Activated CD4-positive, alpha-beta T cell treated with anti-CD3 and anti-CD28 coated beads for 36 hours (primary cell): ENCODE measurements at places on chromosomes 5 and 9. TPM values are rescaled to one million over a fixed set of nuclear protein-coding genes. Genes with fewer than 3 reads are reported as not detected.

GRCh38 chr9:122453677-122454135 is 24.0 kb downstream of the OR1J1 start:
- DNase-seq: no peak

- DNase-seq: no peak
These were observed 217.2 kb downstream of the MELK start for GRCh38 chr9:36789886-36790285.

FRMPD1 gene
- total RNA-seq: not detected

GRAMD2B gene
- 9.7 TPM for total RNA-seq

DNA sequence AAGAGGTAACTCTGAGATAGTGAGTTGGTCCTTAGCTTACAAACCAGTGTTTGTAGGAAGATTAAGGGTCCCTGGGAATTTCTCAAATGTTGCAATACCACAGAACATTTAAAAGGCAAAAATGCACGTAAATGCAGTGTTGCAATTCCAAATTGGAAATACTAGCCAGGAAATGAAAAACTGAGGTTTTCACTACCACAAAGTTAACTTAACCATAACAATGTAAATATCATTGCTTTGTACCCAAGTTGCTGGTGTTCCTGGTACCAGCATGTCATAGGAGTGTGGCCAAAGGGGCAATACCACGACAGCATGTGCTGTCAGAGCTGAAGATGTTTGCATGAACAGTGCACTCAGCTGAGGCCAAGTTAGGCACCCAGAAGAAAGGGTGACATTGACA is 382.9 kb downstream of the GLIS3 start:
- no peak for DNase-seq

DNA sequence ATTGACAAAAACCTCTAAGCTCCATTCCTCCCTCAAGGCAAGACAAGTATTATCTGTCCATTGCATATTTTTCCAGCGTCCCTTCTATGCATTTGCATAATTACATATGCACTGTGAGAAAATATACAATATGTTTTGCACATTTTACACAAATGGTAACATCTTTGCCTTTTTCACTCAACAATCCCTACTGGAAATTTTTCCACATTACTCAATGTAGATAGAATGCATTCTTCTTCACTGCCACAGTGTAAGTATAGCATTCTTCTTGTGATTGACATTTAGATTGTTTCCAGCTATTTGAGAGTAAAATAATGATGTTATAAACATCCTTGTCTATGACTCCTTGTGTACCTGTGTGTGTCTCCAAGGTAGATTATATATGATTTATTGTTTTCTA is 205.0 kb downstream of the SLIT3 start:
- DNase-seq: no peak

LHX3 gene
- not detected for total RNA-seq

- DNase-seq: no peak
These were observed 73.0 kb downstream of the GADD45G start for GRCh38 chr9:89677702-89678395.

STING1 gene
- total RNA-seq: 178 TPM

DNA sequence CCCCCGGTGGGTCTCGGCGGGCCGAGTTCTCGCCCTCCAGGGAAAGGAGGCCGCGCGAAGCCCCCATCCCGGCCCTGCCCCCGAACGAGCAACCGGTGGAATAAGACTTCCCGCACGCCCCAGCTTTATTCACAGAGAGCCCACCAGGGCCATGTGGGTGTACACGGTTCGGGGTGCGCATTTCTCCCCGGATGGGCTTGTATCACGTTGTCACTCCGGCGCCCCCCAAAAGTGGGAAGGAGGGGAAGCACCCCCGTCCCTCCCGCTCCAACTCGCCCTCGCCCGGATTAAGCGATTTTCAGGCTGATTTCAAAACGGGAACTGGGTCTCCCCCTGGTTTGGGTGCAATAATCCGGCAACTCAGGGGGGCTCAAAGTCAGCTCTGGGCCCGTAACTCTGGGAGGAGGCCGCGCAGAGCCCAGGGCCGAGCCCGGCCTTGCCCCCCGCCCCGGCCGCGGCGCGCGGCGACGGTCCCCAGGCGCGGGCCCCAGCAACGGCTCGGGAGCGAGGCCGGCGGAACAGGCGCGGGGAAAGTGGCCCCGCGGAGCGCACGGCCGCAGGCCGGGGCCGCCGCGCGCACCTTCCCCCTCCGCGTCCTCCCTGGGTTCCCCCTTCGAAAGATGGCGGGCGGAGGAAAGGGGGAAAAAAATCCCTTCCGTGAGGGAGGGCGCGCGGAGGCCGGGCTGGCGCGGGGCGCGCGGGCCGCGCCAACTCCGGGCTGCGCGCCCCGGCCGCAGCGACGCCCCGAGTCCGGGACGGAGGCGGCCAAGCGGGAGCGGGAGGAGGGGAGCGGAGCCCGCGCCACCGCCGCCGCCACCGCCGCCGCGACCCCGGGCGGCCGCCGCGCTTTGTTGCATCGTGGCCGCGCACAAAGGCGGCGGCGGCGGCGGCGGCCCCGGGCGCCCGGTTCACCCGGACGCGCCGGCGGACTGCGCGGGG is 644 bp downstream of the BRD3 start:
- DNase-seq: peak; percentile 71

GRCh38 chr9:134534661-134535080 is 106.9 kb upstream of the COL5A1 start:
- no peak for DNase-seq

DNA sequence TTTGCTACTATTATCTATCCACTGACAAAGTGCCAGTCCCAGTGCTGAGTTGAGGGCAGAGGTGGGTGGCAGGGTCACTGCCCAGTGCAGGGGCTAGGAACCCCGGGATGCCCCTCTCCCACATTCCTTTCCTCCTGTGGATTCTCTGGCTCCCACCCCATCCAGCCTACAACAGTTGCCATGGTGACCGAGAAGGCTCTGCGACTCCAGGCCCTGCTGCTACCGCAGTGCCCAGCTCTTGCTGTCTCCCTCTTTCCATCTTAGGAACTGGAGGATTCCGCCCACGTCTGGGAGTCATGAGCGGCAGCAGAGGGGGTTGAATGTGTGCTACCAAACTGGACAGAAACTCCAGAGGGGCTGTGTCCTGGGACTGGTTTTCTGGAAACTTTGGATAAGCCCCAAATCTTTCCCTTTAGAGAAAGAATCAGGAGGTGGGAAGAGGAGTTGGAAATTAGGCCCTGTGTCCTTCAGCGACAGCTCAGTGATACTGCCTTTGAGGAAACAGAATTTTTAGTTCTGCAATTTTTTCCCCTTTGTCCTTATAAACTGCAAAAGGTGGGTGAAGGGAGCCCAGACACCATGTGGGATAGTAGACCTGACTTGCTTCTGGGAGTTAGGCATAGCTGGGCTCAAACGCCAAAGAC is 20.7 kb upstream of the C5orf47 start:
- no peak for DNase-seq

DNA sequence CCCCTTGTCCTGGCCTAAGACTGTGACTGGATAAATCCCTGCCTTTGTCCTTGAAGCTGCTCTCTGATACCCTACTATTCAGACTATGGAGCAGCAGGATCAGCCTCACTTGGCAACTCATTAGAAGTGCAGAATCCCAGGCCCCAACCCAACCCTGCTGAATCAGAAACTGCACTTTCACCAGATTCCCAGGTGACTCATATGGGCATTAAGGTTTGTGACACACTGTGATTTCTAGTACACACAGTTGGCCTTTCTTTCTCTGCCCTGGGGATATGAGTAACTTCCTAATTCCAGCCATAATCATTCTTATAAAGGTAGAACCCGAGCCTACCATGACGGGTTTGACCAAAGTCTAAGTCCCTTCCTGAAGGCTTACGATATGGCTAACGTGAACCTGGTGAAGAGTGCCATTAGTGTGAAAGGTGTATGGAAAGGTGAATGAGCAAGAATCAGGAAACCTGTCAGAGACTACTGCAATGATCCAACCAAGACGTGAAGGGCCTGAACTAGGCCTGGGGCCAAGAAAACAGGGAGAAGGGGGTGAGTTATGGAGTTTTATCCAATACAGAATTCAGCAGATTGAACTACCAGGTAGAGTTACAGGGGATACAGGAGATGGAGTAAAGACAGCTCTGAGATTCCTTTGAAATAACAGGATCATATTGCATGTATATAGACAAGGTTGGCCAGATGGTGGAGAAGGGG is 533.0 kb downstream of the BNC2 start:
- no peak for DNase-seq

GRCh38 chr9:132672413-132672690 is 2.1 kb downstream of the GTF3C4 start:
- DNase-seq: no peak

SLC6A19 gene
- not detected for total RNA-seq

PRLR gene
- not detected for total RNA-seq

DNA sequence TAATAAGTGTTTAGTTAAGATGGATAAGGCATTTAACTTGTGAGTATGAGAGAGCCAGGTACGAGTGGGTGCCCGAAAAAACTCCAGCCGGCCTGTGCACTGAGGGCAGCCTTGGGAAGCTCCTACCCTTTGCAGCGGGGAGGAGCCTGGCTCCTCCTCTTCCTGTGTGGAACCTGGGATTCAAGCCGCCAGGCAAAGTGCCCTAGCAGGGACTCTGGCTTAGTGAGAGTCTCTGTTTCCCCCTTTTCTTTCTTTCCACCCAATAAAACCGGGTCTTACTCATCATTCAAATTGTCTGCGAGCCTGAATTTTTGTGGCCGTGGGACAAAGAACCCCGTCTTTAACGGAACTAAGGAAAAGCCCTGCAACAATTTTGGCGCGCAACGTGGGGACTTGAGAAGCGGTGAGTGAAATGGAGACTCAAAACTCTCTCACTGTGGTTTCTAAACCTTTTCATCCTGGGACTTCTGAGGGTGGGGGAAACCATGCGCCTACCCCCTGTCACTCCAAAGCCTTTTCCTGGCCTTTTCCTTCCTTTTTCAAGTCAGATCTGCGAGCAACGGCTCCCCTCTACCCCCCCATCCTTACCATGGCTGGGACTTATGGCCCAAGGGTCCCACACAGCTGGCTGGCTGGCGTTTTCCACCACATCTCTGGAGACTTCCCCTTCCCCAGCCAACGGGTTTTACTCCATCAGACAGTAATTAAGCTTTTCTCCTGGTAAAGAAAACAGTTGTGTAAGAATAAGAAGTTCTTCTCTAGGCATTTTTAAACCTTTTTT is 535.7 kb upstream of the ACO1 start:
- no peak for DNase-seq

GRCh38 chr5:74502479-74502950 is 138.0 kb downstream of the ENC1 start:
- no peak for DNase-seq

DNA sequence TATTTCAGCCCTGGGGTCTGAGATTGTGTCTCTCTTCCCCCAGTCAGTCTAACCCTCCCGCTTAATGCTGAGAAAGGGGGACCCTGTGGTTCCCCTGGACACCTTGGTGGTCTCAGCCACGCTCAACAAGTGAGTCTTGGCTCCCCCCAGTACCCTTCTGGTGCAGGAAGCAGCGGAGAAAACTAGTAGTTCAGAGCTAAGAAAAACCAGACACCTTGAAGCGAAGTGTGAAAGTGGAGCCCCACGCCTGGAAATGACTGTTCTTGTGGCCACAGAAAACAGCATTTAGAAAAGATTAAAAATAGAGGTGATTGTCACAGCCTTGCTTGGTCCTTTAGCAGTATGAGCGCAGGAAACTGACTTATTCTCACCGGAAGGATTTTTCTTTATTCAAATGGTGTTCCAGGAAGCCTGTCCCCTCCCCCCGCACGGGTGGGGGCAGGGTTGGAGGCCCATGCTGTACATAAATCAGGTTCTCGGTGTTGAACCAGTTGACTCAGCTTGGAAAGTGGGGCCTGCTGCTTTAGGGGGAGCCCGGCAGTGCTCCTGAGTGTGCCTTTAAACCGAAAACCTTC is 8.1 kb downstream of the ARPC5L start:
- peak; percentile 96 for DNase-seq

DNA sequence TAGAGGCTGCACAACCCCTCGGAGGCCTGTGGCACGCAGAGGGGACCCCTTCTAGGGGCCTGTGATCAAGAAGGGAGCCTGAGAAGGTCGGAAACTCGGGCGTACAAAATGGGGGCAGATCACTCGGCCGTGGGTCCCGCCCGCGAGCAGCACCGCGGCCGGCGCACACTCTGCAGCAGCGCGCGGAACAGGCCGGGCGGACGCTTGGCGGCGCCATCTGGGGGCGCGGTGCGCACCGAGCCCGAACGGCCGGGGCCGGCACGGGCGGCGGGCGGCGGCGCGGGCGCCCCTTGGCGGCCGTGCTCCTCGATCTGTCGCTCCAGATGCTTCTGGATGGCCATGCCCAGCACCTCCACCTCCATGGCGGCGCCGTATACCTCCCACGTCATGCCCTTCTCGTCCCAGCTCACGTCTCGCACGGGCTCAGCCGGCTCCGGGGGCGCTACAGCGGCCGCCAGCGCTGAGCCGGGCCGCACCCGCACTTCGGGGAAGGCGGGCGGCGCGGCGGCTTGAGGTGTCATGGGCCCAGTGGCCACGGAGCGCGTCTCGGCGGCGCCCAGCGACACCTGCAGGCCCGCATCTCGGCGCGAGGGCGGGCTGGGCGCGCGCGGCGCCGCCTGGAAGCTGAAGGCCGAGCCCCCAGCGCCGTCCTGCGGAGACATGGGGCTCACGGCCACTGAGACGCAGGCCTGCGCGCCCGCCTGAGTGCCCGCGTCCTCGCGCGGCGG is 13.1 kb downstream of the GPRIN1 start:
- peak; percentile 81 for DNase-seq

DNA sequence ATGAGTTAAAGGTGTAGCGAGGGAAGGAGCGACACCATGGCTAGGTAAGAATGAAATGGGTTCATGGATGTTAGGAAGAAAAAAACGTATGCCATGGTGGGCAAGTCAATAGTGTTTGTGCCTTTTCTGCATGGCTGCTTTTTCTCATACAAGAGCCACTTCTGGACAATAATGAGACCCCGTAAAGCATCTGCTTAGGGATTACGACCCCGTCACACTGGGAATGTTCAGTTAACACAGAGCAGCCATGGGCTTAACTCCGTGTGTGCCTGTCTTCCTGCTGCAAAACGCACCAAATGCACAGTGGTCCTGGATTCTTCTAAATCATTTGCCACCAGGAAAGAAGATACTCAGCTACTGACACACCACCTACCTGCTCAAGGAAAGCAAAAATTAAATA is 81.8 kb downstream of the NFIB start:
- no peak for DNase-seq

DNA sequence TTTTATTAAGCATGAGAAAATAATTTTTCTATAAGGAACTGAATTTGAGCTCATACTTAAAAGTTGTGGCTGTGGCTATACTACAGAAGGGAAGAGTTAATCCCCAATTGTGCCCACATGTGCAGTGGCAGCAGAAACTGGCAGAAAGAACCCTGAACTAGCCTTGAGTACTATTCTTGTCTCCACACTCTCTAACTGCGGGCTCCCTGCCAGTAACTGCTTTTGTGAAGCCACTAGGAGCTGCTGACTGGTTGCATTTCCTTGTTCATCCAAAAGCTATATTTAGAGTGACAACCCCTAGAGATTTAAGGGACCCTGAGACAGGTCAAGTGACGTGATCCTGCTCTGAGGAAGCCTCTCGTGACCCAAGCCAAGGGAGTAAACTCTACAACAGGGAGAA is 238.6 kb downstream of the ELAVL2 start:
- no peak for DNase-seq
